ENCODE measurements at places on chromosomes 16 and 17.

DNA sequence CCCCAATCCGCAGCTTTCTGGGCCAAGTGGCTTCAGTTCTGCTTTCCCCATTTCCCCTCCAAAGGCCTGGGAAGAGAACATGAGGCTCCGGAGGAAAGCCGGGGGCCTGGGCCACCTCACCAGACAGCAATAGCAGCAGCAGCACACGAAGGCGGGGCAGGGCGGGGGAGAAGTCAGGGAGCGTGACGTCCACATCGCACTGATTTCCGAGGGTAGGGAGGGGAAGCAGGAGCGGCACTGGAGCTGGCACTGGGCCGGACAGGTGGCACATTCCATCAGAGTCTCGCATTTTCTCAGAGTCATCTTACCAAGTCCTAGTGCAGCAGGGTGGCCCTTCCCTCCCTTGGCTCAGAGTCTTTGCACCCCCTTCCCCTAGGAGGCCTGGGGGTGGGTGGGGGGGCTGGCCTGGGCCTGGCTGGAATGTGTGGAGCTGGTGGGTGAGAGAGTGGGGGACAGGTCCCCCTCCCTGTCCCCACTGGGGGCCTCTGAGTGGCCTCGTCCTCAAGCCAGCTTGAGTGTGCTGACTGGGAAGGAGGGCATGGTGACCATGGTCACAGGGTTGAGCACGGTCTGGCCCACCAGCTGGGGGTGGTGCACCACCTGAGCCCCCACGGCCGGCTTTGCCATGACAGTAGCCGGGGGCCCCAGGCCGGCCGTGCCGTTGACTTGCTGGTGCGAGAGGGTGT, 14.3 kb downstream of the MNT start:
- no peak for DNase-seq

DNA sequence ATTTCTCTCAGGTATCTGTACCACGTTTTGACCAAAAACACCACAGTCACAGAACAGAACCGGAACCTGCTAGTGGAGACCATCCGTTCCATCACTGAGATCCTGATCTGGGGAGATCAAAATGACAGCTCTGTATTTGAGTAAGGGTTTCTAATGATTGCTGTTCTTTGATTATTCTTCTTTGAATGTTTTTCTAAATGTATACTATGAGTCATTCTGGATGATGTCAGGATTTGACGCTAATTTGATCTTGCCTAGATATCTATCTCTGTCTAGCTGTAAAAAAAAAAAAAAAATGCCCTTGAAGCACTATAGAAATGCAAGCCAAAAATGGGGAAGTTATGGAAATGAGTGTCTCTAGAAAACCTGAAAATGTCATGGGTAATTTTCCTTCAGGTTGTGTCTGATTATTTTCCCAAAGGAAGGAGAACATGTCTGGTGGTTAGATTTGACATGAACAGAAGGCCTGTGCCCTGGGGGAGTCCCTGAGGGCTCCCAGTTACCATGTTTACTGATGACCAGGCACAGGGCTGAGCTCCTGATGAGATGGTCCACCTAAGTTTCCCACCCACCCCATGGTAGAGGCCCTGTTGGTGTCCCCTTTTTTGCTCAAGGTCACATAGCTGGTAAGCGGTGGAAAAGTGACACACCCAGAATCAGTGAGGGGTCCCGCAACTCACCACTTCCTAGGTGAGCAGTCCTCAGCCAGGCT, 13.6 kb downstream of the CLEC16A start:
- no peak for DNase-seq

DNA sequence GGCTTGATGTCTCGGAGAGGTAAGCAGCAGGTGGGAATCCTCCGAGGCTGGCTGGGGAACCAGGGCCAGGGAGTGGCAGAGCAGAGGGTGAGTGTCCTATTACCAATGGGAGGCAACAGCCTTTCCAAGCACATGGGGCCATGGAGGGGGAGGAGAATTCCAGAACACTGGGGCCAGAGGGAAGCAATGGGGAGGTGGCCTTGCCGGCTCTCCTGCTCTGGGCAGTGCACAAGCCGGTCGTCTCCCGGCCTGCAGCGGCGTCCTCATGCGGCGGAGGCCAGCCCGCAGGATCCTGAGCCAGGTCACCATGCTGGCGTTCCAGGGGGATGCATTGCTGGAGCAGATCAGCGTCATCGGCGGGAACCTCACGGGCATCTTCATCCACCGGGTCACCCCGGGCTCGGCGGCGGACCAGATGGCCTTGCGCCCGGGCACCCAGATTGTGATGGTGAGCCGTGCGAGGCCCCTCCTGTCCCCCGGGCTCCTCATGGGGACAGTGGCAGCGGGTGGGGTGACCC, 21.9 kb downstream of the SGSH start:
- DNase-seq = no peak

GRCh38 chr17:3962217-3962964, 1.8 kb downstream of the ATP2A3 start:
- no peak for DNase-seq

DNA sequence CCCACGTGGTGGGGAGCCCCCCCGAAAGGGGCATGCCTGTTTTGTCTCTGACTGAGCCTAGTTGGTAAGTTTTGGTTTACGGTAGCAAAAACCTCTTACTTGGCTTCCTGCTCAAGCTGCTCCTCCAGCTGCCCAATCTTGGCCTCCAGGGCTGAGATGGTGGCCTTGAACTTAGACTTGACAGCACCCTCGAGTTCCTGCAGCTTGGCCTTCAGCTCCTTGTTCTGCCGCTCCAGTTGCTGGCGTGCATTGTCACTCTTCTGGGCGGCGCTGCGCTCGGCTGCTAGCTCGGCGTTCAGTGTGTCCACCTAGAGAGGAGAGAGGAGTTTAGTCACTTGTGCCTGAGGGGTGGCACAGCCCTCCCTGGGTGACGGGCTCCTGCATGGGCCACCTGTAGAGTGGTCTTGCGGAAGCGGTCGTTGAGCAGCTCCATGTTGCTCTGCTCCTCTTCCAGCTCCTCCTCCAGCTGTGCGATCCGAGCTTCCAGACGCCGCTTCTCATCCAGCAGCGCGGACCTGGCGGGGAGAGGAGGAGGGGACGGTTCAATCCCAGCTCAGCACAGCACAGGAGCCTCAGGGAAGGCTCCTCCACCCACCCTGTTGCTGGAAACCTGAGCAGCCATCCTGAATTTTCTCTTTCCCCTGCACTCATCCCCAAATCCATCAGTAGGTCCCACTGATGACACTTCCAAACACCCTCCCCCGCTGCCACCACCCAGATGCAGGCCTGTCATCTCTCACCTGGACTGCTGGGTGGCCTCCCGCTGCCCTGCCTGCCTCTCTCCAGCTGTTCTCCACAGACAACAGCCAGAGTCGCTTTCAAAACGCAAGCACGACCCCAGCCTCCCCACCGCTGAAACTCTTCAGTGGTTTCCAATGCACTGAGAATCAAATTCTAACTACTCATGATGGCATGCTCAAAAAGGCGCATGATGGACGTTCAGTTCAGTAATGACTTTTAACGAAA, 44.6 kb downstream of the NDEL1 start:
- no peak for DNase-seq

- no peak for DNase-seq
These were observed 21.8 kb downstream of the ITGB3 start for GRCh38 chr17:47275245-47275984.

- DNase-seq = no peak
These were observed 448.9 kb upstream of the ERCC4 start for GRCh38 chr16:13471036-13471435.

- DNase-seq = no peak
These were observed 27.8 kb downstream of the GRIN2A start for GRCh38 chr16:10154389-10154788.

GRCh38 chr17:15744885-15745284, 12.8 kb downstream of the TBC1D26 start:
- DNase-seq = no peak

- no peak for DNase-seq
These were observed 23.5 kb downstream of the AATF start for GRCh38 chr17:36972186-36972700.

- no peak for DNase-seq
These were observed 3.3 kb upstream of the ZC3H7A start for GRCh38 chr16:11800382-11800718.

DNA sequence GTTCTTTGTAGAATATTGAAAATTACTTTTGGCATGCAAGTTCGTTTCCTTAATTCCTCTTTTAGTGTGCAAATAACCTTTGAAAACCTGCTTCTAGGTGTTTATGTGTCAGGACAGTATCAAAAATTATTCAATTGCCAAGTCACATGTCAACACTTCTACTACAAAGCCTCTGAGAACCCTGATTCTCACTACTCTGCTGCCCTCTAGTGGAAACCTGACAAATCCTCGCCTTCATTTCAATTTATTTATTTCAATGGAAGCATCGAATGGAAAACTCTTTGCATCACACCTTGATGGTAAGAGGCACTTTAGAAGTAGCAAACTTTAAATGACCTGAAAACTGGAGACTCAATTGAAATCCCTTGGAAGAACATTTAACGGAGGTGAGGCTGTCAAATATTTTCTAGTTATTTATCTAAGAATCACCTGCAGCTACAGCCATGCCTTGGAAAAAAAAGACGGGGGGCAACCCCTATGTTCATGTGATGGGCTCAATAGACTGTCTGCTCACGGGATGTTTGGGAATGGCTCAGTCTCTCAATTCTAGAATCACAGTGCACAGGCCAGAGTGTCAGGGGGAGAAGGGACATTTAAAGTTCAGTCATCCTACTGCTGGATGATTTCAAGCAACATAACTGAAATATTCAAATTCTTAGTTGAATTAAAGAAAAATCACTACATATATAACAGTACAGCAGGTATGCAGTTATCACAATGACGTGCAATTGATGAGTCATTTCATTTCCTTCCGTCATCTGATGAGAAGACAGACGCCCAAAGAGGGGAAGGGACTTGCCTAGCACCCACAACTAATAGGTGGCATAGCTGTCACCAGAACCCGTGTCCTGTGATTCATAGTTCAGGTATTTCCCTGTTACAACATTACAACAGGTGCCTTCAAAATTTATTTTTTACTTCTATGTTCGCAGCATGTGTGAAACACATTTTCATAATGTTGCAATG, 563.9 kb downstream of the TOX3 start:
- peak; percentile 7 for DNase-seq

- DNase-seq = no peak
These were observed 11.0 kb upstream of the GCGR start for GRCh38 chr17:81792675-81793615.
